Left lobe of liver (tissue), 2 donors: ENCODE measurements at places on chromosomes 4 and X. TPM values are rescaled to one million over a fixed set of nuclear protein-coding genes. Genes with fewer than 3 reads are reported as not detected.

FAM236B gene
- total RNA-seq: not detected

CT47B1 gene
- total RNA-seq: not detected

GCNA gene
- total RNA-seq: 0.83 TPM

PDCL2 gene
- total RNA-seq: not detected

C4orf51 gene
- not detected for total RNA-seq

- DNase-seq: no peak
Measured at GRCh38 chrX:12777670-12778069, 13.5 kb upstream of the PRPS2 start.

GRCh38 chr4:22485737-22486136 is 30.1 kb downstream of the ADGRA3 start:
- no peak for DNase-seq

- DNase-seq: no peak
Measured at GRCh38 chrX:13055486-13055885, 11.1 kb upstream of the FAM9C start.

- DNase-seq: no peak
Measured at GRCh38 chrX:132023896-132024386, 839 bp downstream of the STK26 start.
